ENCODE measurements at places on chromosomes 2 and 18.

- DNase-seq: no peak
Observed at GRCh38 chr2:68684197-68684596, 40.8 kb downstream of the PROKR1 start.

DNA sequence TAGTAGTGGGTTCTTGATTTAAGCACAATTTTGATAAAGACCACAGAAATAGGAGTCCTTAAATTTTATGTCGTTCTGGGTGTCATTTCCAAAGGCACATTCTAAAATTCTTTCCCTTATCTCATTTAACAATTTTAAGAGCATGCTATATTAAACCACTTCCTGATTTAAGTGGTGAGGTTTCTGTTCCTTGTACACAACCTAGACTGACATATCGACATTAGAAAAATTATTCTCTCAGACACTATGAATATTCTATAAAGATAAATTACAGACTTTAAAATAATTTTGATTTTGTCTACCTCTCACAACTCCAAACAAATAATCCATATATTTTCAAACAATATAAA lies 923.8 kb downstream of the LRP1B start:
- DNase-seq: no peak

DNA sequence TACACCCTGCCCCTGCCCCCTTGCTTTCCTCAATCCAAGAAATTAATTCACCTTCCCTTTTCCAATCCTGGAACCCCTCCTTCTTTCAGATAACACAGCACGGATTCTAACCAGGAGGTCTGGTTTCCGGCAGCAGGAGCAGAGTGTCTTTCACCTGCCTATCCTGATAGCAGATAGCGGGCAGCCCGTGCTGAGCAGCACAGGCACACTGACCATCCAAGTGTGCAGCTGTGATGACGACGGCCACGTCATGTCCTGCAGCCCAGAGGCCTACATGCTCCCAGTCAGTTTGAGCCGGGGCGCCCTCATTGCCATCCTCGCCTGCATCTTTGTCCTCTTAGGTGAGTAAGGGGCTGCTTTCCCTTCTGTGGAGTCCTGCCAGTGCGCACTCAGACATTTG lies 216.7 kb downstream of the CDH20 start:
- no peak for DNase-seq

DNA sequence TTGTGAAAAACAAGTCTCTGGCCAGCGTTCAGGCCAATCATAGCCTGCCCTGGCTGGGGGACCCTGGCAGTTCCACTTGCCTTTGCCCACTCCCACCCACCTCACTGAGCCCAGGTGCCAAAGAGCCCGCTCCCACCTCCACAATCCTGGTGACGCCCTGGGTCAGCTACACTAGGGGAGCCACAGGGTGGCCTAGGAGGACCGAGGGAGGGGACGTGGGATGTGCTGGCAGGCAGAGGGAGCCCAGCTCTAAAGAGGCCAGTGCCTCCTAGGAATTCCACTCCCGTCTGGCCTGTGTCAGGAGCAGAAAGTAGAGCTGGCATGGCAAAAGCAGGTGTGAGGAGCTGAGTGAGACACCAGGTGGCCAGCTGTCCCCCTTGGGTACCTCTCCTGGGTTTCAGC lies 49.3 kb downstream of the TNS1 start:
- DNase-seq: no peak

GRCh38 chr2:88265352-88266303 lies 95.5 kb downstream of the THNSL2 start:
- no peak for DNase-seq

GRCh38 chr2:70566464-70566863 lies 12.8 kb upstream of the TGFA start:
- no peak for DNase-seq

GRCh38 chr2:75186821-75187220 lies 12.5 kb downstream of the TACR1 start:
- peak; percentile 5 for DNase-seq

GRCh38 chr2:35938838-35939237 lies 416.7 kb upstream of the CRIM1 start:
- no peak for DNase-seq

GRCh38 chr2:57698935-57699449 lies 347.6 kb upstream of the VRK2 start:
- no peak for DNase-seq

- no peak for DNase-seq
Observed at GRCh38 chr18:42338683-42339082, 383.6 kb downstream of the PIK3C3 start.

- no peak for DNase-seq
Observed at GRCh38 chr2:219631904-219632759, 4.7 kb downstream of the SLC4A3 start.

- no peak for DNase-seq
Observed at GRCh38 chr2:1621501-1621900, 122.8 kb downstream of the PXDN start.

GRCh38 chr18:8801263-8801901 lies 96.0 kb downstream of the MTCL1 start:
- DNase-seq: no peak

- DNase-seq: no peak
Observed at GRCh38 chr2:169709981-169710380, 15.7 kb downstream of the PHOSPHO2 start.

GRCh38 chr18:44723411-44723810 lies 42.7 kb downstream of the SETBP1 start:
- DNase-seq: no peak

GRCh38 chr2:65043001-65043400 lies 13.2 kb upstream of the CEP68 start:
- no peak for DNase-seq

DNA sequence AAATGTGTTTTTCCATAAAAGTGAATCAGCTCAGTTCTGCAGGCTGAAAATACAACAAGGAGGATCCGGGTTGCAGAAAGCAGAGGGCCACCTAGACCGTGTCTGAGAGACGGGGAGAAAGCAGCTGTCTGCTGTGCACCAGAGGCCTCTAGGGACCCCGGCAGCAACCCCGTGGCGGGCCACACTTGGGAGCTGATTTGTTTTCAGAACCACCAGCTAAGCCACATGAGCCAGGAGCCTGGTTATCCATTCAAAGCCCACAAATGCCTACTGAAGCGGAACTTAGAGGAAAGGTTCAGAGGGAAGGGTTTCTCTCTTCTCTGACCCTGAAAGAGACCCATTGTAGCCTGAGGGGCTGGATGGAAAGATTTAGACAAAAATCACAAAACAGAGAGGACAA lies 28.4 kb upstream of the ID2 start:
- DNase-seq: peak; percentile 40

DNA sequence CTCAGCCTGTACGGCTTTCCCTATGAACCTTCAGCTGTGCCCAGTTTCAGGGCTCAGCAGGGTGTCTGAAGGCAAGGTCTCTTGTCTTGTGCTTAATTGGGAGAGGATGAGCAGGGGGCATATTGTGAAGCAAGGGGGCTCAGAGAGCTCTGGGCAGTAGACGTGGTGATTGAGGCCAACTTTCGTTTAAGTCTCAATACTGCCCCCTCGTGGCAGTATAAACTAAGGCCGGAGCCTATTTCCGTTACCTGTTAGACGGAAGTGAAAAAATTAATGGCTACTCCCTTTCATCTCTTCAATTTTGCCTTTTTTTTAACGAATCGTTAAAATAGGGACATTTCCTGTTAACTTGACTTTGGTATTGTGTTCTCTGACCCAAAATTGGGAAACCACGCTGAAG lies 193.4 kb downstream of the TDRD15 start:
- DNase-seq: peak; percentile 2

DNA sequence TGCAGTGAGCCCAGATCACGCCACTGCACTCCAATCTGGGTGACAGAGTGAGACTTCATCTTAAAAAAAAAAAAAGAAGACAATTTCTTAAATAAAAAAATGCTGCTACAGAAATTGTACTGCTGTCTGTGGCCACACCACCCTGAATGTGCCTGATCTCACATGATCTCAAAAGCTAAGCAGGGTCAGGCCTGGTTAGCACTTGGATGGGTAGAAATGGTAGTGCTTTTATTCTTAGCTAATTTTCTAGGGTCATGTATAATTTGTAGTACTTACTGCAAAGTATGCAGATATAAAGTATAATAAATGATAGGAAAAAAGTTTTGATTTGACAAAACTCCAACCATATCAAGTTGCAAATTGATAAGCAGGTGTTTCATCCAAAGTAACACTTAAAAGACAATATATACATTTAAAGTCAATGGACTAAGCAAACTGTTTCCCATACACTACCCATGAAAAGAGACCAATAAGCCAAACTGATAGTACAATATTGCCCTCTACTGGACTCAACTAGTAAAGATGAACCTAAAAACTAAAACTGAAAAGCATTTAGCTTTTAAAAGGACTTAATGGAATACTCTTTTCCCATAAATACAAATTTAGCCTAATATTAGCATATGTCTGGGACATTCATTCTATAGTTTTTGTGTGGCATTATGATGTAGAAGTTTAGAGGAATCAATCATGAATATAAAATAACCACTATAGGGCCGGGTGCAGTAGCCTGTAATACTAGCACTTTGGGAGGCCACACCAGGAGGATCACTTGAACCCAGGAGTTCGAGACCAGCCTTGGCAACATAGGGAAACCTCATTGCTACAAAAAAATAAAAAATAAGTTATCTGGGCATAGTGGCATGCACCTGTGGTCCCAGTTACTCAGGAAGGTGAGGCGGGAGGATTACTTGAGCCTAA lies 18.6 kb upstream of the PEX13 start:
- DNase-seq: peak; percentile 33

DNA sequence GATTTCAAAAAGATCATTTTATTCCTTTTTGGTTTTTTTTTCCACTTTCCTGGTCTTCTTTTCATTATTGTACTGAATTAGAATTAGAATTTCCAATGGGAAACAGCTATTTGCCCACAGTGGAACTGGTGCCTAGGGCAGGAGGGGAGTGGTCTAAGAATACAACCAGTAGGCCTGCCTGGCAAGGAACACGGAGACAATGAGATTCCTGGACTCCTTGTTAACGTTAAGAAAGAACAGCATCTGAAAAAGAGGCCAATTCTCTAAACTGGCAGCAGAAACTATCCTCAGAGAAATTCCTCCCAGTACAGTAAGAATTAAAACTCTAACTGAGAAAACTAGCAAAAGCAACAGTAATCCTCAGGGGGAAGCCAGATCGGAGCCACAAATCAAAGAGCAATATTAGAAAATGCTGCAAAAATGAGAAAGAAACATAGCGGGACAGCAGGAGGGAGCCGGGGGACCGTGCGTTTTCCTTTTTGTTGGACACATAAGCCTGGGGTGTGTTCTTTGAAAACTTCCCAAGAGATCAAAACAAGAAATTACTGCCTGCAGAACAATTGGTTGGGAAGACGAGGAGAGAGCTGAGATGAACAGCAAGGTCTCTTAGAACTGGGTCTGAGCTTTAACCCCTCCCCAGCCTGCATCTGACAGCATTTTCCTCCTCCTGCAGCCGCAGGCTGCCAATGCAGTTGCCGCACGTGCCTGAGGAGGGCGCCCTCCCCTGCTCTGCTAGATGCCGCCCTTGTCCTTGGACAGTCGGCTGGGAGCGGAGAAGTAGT lies 776.0 kb downstream of the TSN start:
- no peak for DNase-seq

DNA sequence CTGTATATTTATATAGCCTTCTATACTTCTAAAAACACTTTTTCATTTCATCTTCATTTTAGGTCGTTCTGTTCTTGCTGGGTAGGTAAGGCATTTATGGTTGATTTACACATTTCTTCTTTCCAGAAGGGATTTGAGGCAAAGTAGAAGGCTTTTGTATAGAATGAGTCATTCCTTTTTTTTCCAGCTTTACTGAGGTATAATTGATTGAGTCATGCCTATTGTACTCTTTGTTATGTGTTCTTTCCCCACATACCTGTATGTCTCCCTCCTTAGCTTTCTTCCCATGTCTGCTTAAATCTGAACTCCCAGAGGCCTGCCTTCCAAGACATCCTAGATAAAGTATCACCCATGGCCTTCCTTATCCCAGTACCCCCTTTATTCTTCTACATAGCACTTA lies 4.8 kb upstream of the CDC42EP3 start:
- DNase-seq: no peak

- DNase-seq: no peak
Observed at GRCh38 chr18:26376105-26376504, 149.9 kb downstream of the TAF4B start.

GRCh38 chr2:99863903-99864270 lies 278.5 kb downstream of the AFF3 start:
- no peak for DNase-seq

- DNase-seq: no peak
Observed at GRCh38 chr2:238423561-238424312, 3.0 kb upstream of the ASB1 start.

GRCh38 chr18:10454681-10455557 lies 484 bp downstream of the APCDD1 start:
- peak; percentile 11 for DNase-seq

DNA sequence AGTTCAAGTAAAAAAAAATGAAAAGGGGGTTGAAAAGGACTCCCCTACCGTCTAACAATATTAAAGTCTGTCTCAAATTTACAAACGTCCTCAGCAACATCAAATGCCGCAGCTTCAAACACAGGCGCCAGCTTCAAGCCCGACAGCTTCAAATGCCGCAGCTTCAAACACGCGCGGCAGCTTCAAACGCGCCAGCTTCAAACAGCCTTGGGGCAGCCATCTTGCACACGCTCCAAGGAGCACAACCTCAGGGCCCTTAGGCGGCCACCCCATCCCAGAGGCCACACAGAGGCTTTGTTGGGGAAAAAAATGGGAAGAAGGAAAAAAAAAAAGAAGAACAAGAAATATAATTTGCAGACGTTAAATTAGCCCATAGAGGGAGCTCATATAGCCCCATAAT lies 244.4 kb upstream of the VRK2 start:
- no peak for DNase-seq

DNA sequence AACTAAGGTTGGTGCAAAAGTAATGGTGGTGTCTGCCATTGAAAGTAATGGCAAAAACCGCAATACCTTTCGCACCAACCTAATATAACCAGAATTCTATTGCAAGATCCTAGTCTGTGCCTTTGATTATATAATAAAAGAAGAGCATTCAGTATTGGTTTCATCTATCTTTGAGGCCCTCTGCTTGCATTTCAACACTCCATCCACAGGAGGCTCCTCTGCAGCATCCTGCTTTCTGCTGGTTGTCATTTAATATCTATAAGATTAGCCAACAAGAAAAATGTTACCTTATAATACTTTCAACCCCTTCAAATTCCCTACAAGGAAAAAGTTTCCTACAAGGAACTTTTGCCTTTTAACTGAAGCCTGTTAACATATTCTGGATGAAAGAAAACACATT lies 139.2 kb downstream of the CDCA7 start:
- no peak for DNase-seq

DNA sequence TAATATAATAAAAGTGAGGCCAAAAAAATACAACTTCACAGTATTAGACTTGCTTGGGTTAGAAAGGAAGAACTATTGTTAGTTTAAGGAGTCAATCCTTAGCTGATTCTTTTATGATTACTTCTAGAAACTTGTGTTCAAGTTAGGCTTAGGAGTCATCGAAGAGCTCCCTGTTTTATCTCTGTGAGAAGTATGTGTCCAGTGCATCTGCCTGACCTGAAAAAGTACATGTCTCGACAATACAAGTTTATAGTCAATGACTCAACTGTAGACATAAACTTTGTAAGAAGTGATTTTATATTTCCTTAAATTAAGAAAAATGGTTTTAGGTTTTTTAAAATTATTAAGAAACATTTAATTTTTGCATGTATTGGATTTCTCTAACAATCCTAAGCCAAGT lies 571.2 kb downstream of the ZEB2 start:
- no peak for DNase-seq

Data from NCI-H1092 treated with DMSO at 0.1 percent for 48 hours (cell line).